Activated CD8-positive, alpha-beta memory T cell treated with anti-CD3 and anti-CD28 coated beads for 48 hours (primary cell): ENCODE measurements at places on chromosomes 3 and 15.

DNA sequence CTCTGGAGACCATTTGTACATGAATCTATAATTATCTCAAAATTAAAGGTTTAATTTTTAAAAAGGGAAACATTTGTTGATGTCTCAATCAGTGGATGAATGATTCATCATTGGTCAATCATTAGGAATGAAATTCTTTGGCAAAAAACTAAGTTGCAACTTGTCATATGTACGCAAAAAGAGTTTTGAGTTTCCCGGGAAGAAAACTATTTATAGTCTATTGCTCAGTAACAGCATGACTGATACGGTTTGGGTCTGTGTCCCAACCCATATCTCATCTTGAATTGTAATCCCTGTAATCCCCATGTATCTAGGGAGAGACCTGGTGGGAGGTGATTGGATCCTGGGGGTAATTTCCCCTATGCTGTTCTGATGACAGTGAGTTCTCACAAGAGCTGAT lies 765.8 kb upstream of the ROBO1 start:
- DNase-seq: no peak

- no peak for DNase-seq
Measured at GRCh38 chr3:112773864-112774263, 72.8 kb downstream of the CD200R1L start.

- no peak for DNase-seq
Measured at GRCh38 chr3:152524198-152525140, 255.7 kb downstream of the MBNL1 start.

DNA sequence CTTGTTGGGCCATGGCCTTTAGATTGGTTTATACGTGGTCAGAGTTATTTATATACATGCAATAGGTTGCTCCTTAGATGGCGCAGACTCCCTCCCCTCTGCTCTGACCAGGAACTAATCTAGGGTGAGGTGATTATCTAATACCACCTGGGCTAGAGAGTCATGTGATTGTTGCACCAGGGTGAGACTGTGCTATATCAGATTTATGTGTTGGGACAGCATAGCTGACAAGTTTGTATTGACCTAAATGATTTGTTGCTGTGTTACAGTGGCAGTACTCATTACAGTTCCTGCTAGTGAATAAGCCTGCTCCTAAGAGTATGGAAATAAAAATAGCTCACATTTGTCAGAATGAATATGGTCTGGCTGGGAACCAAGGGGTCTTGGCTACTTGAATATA lies 7.2 kb upstream of the IQCF6 start:
- DNase-seq: no peak

DNA sequence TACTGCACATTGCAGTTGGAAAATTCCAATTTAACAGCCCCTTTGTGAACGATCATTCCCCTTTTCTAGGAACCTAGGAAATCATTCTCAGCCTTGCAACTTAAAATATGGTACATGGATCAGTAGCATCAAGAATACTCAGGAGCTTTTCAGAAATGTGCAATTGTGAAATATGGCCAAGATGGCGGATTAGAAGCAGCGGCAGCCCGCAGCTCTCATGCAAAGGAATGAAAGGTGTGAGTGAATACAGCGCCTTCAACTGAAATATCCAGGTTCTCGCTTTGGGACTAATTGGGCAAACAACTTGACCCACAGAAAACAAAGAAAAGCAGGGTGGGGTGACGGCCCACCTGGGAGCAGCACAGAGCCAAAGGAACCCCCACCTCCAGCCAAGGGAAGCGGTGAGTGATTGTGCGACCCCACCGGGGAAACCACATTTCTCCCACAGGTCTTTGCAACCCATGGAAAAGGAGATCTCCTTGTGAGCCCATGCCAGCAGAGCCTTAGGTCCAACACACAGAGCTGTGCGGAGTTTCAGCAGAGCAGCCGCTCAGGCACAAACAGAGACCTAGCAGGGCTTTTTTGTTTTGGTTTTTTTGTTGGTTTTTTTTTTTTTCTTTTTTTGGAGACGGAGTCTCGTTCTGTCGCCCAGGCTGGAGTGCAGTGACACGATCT lies 7.6 kb upstream of the AVEN start:
- no peak for DNase-seq

DNA sequence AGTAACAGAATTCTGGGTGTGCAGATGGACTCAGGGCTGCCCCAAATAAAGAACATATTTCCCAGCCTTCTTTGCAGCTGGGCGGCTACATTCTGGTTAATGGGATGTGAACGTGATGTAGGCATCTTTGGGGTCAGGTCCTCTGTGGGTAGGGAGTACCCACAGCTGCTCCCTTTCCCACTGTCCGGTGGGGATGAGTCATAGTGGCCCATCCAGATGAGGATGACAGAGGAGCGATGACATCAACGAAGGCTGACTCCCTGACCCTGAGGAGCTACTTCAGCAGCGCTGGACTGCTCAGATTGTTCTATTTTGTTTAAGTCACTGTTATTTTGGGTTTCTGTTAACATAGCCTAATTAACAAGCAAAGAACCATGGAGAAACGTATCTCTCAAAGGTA lies 38.0 kb downstream of the SRPRB start:
- DNase-seq: no peak

- DNase-seq: no peak
Measured at GRCh38 chr3:47065058-47065457, 85.6 kb downstream of the NBEAL2 start.

GRCh38 chr3:127042634-127043033 lies 59.7 kb downstream of the PLXNA1 start:
- no peak for DNase-seq

DNA sequence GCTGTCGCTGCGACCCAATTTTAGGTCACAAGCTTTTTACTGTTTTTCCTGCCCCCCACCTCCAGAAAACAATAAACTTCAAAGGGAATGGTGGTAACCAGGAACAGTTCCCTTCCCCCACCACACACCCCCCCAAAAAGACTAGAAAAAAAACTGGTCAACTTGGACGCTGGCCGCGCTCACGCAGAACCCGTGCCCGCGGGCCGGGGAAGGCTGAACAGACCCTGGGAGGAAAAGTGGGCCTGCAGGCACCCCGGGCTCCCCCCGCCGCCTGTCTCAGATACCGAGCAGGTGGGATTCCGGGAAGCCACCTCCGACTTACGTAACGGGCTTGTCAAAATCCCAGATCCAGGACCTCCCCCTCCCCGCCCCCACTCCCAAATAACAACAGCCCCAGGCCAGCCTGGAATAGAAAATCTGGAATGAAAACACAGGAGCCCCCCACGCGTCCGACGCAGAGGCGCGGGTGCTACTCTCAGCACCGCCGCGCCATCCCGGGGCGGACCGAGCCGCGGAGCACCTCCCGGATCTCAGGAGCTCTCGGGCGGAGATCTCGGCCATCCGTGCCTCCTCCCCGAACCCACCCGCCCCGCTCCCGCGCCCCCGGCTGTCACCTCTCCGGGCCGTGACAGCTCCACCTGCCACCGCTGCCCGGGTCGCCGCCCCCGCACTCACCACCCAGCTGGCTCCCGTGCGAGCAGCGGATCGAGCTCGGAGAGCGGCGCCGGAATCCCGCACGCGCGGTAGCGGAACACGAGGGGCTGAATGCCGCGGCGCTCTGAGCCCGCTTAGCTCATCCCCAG lies 557 bp downstream of the DENND4A start:
- no peak for DNase-seq

DNA sequence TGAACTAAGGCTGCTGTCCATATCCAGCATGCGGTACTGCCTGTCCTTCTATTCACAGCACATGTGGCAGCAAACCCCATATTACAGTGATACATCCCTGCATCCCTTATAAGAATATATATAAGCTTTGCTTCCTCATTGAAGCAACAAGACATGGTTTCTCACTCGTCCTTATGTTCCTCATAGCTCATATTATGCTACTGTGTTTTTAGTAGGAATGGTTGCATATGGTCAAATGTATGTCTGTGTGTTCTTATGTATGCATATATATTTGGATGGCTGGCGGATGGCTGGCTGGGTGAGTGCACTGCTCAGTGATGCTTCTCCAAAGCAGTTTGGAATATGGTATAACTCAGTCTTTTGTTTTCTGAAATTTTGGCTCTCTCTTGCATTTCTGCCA lies 254.9 kb downstream of the LPP start:
- no peak for DNase-seq

DNA sequence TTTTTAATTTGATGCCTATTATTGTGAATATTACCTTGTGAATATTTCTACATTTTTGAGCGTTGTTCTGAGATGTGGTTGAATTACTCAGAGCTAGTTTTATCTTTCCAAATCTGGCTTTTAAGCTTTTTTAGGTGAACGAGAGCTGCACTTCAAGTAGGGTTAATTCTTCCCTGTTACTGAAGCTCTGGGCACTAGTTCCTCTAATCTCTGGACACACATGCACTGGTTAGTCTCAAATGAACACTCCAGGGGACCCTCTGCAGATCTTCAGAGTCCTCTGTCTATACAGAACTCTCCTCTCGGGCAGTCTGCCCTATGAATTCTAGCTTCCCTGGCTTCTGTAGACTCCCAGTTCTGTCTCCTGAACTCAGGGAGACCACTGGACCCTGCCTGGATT lies 237.5 kb upstream of the TBC1D5 start:
- DNase-seq: no peak

DNA sequence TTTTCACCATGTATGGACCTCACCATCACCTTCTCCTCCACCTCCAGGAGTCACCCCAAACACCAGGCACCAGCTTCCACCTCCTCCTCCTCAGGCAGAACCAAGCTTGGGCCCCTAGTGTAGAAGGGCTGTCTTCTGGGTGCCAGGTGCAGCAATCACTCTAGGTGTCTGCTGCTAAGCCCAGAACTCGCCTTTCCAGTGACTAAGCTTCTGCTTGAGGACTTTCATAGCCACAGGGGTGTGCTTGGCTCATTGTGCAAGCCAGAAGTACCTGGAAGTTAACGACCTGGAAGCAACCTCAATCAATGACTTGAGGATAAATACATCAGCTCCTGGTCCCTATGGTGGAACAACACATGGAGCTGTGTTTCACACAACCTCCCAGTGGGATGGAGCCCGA lies 49.8 kb upstream of the PXYLP1 start:
- DNase-seq: no peak

GRCh38 chr3:37256447-37256846 lies 82.1 kb upstream of the LRRFIP2 start:
- no peak for DNase-seq

DNA sequence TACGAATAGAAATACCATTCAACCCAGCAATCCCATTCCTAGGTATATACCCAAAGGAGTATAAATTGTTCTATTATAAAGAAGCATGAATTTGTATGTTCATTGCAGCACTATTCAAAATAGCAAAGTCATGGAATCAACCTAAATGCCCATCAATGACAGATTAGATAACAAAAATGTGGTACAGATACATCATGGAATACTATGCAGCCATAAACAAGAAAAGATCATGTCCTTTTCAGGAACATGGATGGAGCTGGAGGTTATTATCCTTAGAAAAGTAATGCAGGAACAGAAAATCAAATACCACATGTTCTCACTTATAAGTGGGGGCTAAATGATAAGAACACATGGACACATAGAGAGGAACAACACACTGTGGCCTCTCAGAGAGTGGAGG lies 571.9 kb downstream of the RBMS3 start:
- no peak for DNase-seq

- DNase-seq: no peak
Measured at GRCh38 chr3:131755380-131755779, 252.6 kb upstream of the MRPL3 start.

DNA sequence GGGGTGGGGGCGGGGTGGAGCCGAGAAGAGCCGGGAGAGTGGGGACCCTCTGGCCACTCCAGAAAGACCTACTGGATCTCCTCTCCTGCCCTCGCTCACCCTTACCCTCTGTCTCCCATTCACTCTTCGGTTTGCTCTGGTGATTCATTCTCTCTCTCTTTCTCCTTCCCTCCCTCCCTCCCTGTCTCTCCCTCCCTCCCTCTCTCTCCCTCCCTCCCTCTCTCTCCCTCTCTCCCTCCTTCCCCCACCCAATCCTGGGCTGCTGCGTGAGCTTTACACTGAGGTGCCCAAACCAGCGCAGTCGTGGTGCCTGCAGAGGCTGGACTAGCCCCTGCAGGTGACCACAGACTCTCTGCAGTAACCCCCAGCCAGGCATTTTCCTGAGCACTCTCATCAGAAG lies 32.2 kb upstream of the ADAMTS17 start:
- no peak for DNase-seq

DNA sequence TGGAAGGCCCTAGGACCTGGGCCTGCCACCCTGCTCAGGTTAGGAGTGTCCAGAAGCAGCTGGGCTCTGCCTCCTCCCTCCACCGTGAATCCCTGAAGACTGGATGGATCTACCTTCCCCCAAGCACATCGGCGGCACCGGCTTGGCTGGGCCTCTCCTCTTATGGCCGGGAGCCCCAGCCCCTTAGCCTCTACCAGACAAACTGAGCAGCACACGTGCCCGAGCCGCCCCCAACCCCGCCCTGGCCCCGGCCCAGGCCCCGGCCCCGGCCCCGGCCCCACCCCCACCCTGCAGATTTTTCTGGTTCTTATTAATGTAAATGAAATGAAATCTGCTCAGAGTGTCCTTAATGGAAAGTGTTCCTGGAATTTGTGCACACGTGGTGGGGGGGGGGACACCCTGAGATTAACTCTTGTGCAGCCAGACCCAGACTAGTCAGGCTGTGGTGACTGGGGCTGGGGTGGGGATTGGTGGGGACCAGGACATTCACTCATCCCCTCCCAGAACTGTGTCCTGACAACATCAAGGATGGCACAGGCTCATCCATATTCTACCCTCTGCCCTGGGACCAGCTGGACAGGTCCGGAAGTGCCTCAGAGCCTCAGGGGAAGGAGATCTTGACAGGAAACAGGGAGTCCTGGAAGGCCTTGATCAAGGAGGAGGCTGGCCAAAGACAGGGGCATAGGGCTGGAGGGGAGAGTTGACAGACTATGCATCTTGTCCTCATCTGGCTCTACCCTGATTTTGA lies 30.9 kb upstream of the SEMA3F start:
- DNase-seq: no peak

DNA sequence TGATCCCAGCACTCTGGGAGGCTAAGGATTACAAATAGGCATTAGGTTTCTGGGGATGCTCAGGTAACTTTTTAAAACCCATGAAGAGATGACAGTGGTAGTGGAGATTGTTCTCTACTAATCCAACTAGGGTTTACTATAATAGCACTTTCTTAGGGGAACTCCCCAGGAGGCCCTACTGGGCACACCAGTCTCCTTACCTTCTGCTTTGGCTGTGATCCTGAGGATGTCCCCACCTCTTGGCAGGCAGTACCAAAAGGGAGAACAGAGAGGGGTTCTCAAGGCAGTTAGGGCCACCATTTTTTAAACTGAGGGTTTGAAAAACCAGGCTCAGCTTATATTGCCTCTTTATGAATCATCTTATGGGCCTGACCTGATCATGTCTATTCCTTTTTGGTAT lies 15.0 kb upstream of the FBXL22 start:
- no peak for DNase-seq

DNA sequence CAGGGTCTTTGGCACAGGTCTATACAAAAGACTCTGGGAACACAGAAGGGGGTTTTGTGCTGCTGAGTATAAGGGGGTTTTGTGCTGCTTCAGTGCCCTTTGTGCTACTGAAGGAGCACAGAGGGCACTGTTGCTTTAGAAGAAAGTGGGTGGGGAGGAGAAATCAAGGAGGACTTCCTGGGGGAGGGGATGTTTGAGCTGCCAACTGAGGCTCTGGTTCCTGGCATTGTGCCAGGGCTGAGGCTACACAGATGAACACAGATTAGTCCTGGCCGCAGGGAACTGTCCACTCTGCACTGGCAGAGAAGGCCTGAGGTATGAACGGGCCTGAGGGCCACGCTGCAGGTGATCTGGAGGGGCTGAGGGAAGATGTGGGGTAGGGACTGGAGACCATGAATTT lies 32.2 kb upstream of the SEC13 start:
- DNase-seq: no peak

- DNase-seq: no peak
Measured at GRCh38 chr15:69484837-69485236, 32.2 kb downstream of the RPLP1 start.
